ENCODE measurements at places on chromosomes 11 and 22. TPM values are rescaled to one million over a fixed set of nuclear protein-coding genes. Genes with fewer than 3 reads are reported as not detected.

DNA sequence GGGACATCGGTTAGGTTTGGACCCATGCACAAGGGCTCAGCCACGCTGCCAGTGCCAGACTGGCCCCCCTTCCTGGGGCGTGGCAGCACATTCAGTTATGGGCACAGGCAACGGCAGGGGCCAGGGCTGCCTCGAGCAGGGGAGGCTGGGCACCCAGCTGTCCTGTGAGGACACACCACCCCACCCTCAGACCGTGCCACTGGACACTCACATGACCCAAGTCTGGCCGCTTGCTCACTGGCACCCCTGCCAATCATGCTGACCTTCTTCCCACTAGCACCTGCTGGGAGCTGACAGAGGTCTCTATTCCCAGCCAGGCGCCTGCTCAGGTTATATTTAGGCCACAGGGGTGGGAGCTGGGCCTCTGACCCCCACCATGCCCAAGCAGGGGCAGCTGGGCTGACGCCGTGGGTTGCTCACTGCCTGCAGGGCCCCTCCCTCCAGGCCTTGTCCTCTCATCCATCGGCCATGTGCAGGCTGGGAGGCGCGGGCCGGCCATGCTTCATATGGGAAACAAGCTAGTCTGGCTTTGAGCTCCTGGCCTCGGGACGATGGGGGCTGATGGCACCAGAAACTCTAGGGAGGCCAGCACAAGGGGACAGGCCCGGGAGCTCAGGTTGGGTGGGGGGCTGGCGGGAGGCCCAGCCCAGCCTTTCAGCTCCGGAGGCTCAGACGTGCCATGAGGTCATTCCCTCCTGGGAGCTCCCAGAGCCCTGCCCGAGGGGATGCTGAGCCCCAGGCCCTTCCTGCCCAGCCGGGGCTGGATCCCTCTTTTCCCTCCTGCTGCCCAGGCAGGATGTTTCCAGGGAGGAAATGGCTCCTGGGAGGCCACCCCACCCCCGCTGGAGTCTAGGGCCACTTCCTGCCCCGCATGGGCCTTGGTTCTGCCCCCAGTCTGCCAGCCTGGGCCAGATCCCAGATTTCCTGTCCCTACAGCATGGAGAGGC lies 15.2 kb upstream of the TBX1 start:
- no peak for DNase-seq
- no peak overlapping the region for H3K27ac ChIP-seq
- no peaks in the 10 kb centered on the region for H3K27me3 ChIP-seq
- H3K36me3 ChIP-seq, result no peaks in the 10 kb centered on the region
- H3K4me1 ChIP-seq, result no peaks in the 10 kb centered on the region

PCSK7 gene
- total RNA-seq, result 85.9 TPM

- H3K36me3 ChIP-seq, result no peaks in the 10 kb centered on the region
- peaks cover 6% of the 10 kb centered on the region for H3K27me3 ChIP-seq
- no peak for DNase-seq
- no peak overlapping the region for H3K4me3 ChIP-seq
Measured at GRCh38 chr11:62033191-62034035, 66.0 kb upstream of the FTH1 start.

DNA sequence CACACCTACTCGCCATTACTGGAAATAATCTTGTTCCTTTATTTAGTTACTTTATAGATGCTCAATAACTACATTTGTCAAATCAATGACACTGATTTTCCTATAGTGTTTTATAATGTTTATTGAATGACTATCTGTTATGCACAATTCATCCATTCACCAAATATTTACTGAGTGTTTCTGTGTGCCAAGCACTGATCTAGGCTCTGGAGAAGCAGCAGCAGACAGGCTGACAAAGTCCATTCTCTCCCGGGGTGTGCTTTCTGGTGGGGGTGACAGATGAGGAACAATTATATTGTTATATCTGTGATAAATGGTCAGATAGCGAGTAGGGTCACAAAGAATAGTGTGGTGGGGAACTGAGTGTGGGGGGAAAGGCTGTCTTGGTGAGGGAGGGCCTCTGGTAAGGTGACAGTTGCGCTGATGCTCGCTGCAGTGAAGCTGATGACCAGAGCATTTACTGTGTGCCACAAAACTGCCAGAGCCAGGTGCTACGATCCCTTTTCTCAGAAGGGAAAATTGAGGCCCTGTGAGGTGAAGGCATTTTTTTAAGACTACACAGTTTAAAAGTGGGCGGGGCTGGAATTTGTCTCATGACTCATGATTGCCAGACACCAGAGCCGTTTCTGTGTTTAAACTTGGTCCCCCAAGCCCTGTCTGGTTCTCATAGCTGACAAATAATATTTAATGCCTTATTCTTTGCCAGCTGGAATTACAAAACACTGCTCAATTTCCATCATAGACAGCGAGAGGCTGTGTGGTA lies 10.2 kb downstream of the PACS1 start:
- H3K36me3 ChIP-seq, result peaks cover 30% of the 10 kb centered on the region
- no peaks in the 10 kb centered on the region for H3K27me3 ChIP-seq
- DNase-seq, result peak; percentile 59
- H3K4me1 ChIP-seq, result peaks cover 78% of the 10 kb centered on the region

- no peaks in the 10 kb centered on the region for H3K27me3 ChIP-seq
- no peak overlapping the region for H3K4me3 ChIP-seq
- H3K36me3 ChIP-seq, result no peaks in the 10 kb centered on the region
Measured at GRCh38 chr11:74487875-74488274, 5.6 kb downstream of the LIPT2 start.

DNA sequence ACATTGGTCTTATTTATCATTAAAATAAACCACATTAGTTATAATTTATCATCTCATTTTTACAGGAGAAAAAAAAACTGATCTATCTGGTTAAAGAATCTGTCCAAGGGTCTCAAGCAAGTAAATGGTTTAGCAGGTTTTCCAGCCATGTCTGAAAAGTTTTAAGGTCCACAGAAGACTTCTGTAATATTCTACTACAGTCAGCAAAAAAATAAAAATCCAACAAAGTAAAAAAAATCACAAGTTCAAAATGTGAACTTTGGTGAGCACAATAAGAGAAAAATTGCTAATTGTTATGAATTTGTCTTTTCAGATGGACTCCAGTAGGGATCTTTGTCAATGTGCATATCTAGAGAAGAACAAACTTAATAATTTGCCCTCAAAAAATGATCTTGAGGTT lies 1.3 kb downstream of the OR52E4 start:
- peaks cover 22% of the 10 kb centered on the region for H3K27me3 ChIP-seq
- no peaks in the 10 kb centered on the region for H3K36me3 ChIP-seq
- H3K27ac ChIP-seq, result no peak overlapping the region
- no peaks in the 10 kb centered on the region for H3K4me1 ChIP-seq

BIK gene
- 2.2 TPM for total RNA-seq

NXPE4 gene
- not detected for total RNA-seq

- no peaks in the 10 kb centered on the region for H3K27me3 ChIP-seq
- DNase-seq, result peak; percentile 75
- peaks cover 27% of the 10 kb centered on the region for H3K4me1 ChIP-seq
- H3K4me3 ChIP-seq, result peak overlapping the region; percentile 94
- H3K36me3 ChIP-seq, result peaks cover 2% of the 10 kb centered on the region
Measured at GRCh38 chr11:118435290-118435892, 901 bp upstream of the KMT2A start.

DNA sequence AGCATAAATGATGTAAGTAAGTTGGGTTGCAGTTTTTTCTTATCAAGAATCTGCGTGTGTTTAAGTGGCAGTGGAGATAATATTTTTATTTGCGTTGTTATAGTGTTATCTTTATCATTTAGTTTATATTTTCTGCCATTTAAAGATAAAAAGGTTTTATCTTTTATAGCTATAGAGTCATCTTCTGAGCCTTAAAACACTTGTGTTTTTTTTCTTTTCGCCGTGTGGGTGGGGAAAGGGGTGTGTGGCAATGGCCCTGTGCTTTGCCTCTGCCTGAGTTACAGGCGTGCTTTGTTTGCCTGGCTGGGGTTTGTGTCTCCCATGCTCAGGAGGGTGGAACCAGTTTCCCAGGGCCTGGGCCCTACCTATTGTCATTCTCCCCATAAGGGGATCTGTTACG lies 16.2 kb downstream of the ARHGEF12 start:
- DNase-seq, result no peak
- H3K4me1 ChIP-seq, result no peaks in the 10 kb centered on the region
- H3K27ac ChIP-seq, result no peak overlapping the region
- H3K36me3 ChIP-seq, result peaks cover 5% of the 10 kb centered on the region
- H3K4me3 ChIP-seq, result no peak overlapping the region
- H3K27me3 ChIP-seq, result peaks cover 75% of the 10 kb centered on the region

ZFP91 gene
- total RNA-seq, result 54.9 TPM

GRCh38 chr11:59207988-59208451 lies 4.7 kb downstream of the MPEG1 start:
- H3K27me3 ChIP-seq, result peaks cover 41% of the 10 kb centered on the region
- peaks cover 35% of the 10 kb centered on the region for H3K4me1 ChIP-seq
- peak; percentile 57 for DNase-seq
- H3K27ac ChIP-seq, result peak overlapping the region; percentile 68
- peak overlapping the region; percentile 65 for H3K4me3 ChIP-seq
- no peaks in the 10 kb centered on the region for H3K36me3 ChIP-seq

GRCh38 chr11:5923794-5924193 lies 18.3 kb upstream of the OR56A3 start:
- no peak for DNase-seq
- H3K4me1 ChIP-seq, result peaks cover 3% of the 10 kb centered on the region
- no peak overlapping the region for H3K4me3 ChIP-seq
- no peaks in the 10 kb centered on the region for H3K27me3 ChIP-seq

DNA sequence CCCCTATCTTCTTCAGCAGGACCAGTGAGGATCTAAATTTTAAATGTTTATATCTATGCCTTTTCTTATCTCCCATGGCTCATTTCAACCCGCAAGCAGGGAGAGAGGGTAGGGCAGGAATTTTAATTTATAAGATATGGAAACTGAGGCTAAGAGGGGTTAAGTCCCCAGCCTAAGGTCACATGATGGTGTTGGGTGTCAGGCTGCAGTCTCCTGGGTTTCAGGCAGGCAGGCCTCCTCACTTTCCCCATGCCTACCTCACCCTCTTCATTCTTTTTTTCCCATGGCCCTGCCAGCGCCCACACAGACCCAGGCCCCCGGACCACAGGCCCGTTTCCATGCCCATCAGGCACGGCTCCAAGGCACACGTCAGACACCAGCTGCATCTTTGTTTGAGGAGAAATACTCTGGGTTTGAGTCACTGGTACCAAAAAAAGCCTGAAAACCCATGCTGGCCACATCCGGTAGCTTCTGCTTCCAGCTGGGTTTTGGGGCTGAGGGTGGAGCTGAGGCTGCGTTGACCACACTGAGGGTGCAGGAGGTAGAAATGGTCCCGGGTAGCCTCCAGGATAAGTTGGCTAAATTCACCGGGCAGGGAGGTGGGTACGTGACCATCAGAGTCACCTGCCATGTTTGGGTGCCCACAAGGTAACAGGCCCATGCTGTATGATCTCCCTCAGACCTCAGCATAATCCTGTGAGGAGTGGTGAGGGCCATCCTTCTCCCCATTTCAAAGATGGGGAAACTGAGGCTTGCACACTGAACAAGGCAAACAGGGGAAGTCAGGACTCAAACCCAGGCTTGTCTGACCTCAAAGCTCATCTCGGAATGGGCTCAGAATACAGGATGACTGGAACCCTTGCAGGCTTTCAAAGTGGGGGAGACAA lies 7.5 kb downstream of the CRYBB1 start:
- H3K27me3 ChIP-seq, result no peaks in the 10 kb centered on the region
- no peaks in the 10 kb centered on the region for H3K36me3 ChIP-seq
- H3K4me3 ChIP-seq, result peak overlapping the region; percentile 11
- DNase-seq, result peak; percentile 63

INS gene
- total RNA-seq, result not detected

GRCh38 chr11:95282291-95282751 lies 51.3 kb upstream of the SESN3 start:
- H3K36me3 ChIP-seq, result no peaks in the 10 kb centered on the region
- no peak overlapping the region for H3K27ac ChIP-seq
- no peak for DNase-seq
- peaks cover 2% of the 10 kb centered on the region for H3K4me1 ChIP-seq

GRCh38 chr11:96149743-96150555 lies 193.0 kb downstream of the MAML2 start:
- no peak for DNase-seq
- peaks cover 30% of the 10 kb centered on the region for H3K36me3 ChIP-seq
- no peak overlapping the region for H3K4me3 ChIP-seq
- H3K4me1 ChIP-seq, result peaks cover 39% of the 10 kb centered on the region
- no peak overlapping the region for H3K27ac ChIP-seq

WT1 gene
- not detected for total RNA-seq

DNA sequence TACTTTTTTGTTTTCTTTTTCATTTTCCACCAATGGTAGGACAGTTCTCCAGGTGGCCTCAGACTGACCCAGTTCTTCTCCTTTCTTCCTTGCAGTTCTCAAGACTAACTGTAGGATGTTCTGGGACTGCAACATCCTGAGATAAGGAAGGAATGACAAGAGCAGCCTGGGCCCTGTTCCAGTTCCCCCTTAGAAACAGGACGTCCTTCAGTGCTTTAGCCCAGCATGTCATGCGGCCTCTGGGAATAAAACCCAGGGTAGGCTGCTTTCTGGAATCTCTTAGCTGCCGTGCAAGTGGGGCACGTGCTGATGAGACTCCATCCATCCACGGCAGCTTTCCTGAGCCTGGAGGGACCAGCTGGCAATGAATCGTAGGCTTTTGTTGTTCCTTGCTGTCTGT lies 24.0 kb upstream of the CADM1 start:
- no peak overlapping the region for H3K27ac ChIP-seq
- H3K4me3 ChIP-seq, result no peak overlapping the region
- no peak for DNase-seq
- H3K4me1 ChIP-seq, result no peaks in the 10 kb centered on the region
- H3K27me3 ChIP-seq, result no peaks in the 10 kb centered on the region

KCNE3 gene
- not detected for total RNA-seq

DNA sequence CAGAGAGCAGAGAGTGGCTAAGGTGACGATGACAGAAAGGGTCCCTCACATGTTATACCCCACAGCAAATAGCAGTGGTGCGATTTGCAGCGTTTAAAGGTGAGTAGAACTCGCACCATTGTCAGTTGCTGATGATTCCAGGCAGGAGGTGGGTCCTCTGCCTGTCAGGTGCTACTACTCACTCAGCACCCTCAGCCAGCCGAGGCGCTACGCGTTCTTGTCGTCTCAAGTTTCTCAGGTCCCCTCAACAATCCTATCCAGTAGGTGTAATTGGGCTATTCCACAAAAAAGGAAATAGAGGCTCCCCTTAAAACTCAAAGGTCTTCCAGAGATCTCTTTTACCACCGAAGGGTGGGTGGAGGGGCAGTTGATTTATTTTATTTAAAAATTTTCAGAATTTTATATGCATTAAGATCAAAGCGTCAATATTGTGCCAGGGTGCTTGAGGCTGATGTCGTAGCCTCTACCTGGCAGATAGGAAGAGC lies 18.3 kb downstream of the ELF5 start:
- no peak overlapping the region for H3K4me3 ChIP-seq
- no peaks in the 10 kb centered on the region for H3K36me3 ChIP-seq
- H3K4me1 ChIP-seq, result no peaks in the 10 kb centered on the region
- no peak for DNase-seq
- peaks cover 4% of the 10 kb centered on the region for H3K27me3 ChIP-seq

DNA sequence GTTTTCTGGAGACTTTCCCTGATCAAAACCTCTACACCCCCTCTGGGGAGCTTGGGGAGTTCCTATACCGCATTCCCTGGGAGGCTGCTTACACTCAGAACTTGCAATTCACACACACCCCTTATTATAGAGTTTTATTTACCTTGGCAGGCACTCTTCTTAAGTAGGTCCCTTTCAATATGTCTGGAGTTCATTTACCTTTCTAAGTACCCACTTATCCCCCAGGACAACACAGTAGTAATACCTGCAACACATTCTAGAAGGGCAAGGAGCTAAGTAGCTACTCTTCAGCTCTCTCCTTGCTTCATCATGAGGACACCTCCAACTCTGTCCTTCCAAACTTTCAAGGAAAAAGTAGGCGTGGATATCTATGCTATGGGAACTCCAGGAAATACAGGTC lies 127.8 kb upstream of the ANO3 start:
- no peaks in the 10 kb centered on the region for H3K4me1 ChIP-seq
- no peaks in the 10 kb centered on the region for H3K27me3 ChIP-seq
- no peak for DNase-seq
- no peaks in the 10 kb centered on the region for H3K36me3 ChIP-seq
- H3K27ac ChIP-seq, result no peak overlapping the region
- H3K4me3 ChIP-seq, result no peak overlapping the region

FGF19 gene
- total RNA-seq, result not detected

IL10RA gene
- total RNA-seq, result 41.2 TPM

HTR3A gene
- total RNA-seq, result not detected

All from activated naive CD8-positive, alpha-beta T cell treated with anti-CD3 and anti-CD28 coated beads for 36 hours (primary cell).